GF-D8 (cell line): ENCODE measurements at places on chromosomes 2 and 18.

- DNase-seq: no peak
Observed at GRCh38 chr18:9280849-9281248, 53.7 kb upstream of the TWSG1 start.

DNA sequence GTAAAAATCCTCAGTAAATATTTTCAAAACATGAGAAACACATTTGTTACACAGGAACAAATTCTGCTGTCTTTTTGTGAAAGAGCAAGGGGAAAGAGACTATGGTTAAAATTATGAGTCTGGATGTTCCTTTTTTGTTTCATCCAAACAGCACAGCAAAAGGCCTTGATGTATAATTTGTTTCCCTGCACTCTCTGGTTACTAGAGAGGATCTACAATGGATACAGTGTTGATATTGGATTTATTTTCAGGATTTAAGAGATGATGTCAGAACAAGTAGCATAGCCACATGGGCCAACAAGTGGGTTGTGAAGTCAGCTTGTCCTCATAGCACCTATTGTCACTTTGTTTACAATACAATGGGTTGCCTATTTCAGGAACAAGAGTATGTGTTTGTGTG is 11.3 kb upstream of the ERBB4 start:
- DNase-seq: no peak

GRCh38 chr2:36915627-36916026 is 50.7 kb downstream of the STRN start:
- DNase-seq: peak; percentile 81

DNA sequence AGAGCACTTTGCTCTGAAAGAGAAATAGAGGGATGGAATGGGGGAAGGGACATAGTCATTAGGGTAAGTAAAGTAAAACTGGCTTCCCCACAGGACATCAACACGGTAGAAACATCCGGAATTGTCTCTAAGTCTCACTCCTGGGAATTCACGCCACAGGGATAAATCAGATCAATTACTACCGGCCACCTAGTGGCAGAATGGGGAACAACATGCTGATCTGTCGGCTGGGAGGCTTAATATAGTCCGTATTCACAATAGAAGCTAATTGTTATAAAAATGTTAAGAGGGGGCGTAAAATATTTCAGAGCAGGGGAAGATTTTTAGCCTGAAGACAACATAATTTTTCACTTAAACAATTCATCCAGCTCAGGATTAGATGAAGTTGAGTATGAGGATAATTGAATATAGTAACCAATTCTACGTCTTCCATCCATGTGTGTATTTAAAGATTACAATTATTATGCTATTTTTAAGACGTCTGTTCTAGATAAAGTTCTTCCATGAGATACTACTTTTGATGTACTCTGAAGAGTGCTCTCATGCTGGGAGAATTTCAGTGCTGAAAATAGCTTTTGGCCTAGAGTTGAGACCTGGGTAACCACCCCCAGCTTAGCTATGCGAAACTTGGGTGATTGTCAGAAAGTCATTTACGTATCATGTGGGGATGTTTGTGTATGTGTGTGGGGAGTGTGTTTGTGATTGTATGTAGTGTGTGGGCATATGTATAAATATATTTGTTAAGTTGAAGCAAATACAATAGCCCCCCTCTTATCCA is 65.7 kb downstream of the LRRTM1 start:
- DNase-seq: no peak

GRCh38 chr2:208147759-208148158 is 1.8 kb upstream of the CRYGB start:
- DNase-seq: no peak
